ENCODE measurements at places on chromosomes 3 and 15. TPM values are rescaled to one million over a fixed set of nuclear protein-coding genes. Genes with fewer than 3 reads are reported as not detected.

DPPA2 gene
- not detected for polyA plus RNA-seq

DNA sequence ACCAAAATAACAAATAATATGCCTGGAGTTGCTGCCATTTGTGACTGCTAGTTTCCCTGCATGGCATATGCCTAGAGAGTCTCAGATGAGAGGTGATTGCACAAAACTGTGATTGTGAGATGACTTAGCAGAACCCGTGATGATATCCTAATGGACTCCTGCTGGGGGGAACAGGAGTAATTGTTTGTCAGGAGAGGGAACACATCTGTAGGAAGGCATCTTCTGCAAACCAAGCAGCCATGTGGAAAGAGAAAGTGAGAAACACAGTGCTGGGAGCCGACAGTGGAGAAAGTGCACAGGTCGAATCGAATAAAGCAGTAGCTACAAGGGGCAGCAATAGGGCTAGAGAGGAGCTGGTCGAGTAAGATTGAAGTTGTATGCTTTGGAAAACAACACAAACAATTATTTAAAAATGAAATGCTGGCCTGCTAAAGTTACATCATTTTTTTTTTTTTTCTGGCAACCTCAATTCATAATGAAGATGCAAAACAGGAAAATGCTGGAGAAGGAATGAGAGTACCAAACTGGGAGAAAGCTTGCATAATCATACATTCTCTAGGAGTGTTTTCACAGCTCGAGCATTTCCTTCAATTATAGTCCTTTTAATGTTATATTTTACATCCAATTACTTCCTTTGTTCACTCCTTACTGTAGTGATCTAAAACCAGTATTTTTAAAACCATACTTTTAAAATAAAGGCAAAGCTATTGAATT is 494.2 kb upstream of the AGTR1 start:
- DNase-seq = no peak
- H3K27ac ChIP-seq = no peak overlapping the region
- H3K4me3 ChIP-seq = no peak overlapping the region
- H3K27me3 ChIP-seq = no peaks in the 10 kb centered on the region

DNA sequence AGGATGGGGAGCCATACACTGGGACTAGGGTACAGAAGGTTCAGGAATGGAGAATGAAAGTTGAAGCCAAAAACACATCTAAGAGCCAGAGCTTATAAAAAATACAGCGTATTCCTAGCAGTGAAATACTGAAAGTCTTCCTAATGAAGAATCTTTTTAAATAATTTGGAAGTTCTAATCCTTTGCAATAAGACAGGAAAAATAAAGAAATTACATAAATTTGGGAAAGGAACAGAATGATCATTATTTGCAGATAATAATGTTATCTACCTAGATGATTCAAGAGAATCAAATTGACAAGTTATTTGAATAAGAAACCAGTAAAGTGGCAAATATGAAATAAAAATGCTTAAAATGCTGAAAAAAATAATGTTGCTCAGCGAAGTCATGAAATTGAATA is 32.3 kb upstream of the NR2F2 start:
- no peaks in the 10 kb centered on the region for H3K36me3 ChIP-seq
- H3K27me3 ChIP-seq = no peaks in the 10 kb centered on the region
- DNase-seq = no peak

EIF1B gene
- 67.3 TPM for polyA plus RNA-seq

- no peak overlapping the region for H3K27ac ChIP-seq
- H3K4me3 ChIP-seq = no peak overlapping the region
- H3K27me3 ChIP-seq = no peaks in the 10 kb centered on the region
Observed at GRCh38 chr3:10238345-10239183, 9.7 kb upstream of the TATDN2 start.

DNA sequence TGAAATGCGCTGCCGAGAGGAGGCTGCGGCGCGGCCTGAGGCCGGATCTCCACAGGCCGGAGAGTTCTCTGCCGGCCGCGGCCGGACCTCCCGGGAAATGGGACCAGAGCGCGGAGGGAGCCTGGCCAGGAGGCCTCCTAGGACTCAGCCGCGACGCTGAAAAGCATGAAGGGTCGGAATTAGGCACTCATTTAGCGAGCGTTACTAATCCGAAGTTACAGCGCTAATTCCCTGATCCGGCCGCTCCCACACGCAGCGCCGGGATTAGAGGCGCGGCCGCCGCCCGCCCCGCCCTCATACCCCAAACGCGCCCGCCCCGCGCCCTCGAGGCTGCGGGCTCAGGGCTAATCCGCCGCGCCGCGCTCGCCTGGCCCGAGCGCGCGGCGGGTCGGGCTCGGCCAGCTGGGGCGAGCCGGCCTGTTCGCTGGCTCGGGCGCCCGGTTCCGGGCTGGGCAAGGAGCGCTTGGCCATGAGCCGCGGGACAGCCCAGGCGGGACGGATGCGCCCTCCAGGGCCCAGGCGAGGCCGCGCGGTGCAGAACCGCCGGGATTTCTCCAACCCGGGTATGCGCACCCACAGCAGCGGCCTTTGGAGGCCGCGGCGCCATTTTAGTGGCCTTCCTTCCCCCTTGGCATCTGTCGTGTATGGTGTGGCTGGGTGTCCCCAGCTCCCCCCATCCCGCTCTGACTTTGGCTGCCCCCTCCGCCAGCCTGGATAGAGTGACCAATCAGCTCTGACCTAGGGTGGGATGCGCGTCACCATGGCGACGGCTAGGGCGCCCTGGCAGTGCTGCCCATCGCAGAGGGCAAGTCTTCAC is 36.8 kb upstream of the POLG start:
- H3K4me3 ChIP-seq = no peak overlapping the region
- H3K4me1 ChIP-seq = no peaks in the 10 kb centered on the region
- no peaks in the 10 kb centered on the region for H3K36me3 ChIP-seq
- DNase-seq = no peak
- H3K27ac ChIP-seq = no peak overlapping the region
- peaks cover 95% of the 10 kb centered on the region for H3K27me3 ChIP-seq

- H3K36me3 ChIP-seq = no peaks in the 10 kb centered on the region
- no peak overlapping the region for H3K4me3 ChIP-seq
- peaks cover 28% of the 10 kb centered on the region for H3K4me1 ChIP-seq
- H3K27ac ChIP-seq = no peak overlapping the region
Observed at GRCh38 chr3:137766876-137767537, 2.9 kb downstream of the SOX14 start.

ISL2 gene
- polyA plus RNA-seq = not detected
